Endothelial cell (in vitro differentiated cells): ENCODE measurements at places on chromosomes 11 and 22. TPM values are rescaled to one million over a fixed set of nuclear protein-coding genes. Genes with fewer than 3 reads are reported as not detected.

NAP1L4 gene
- total RNA-seq, result 148 TPM

THAP7 gene
- 13.5 TPM for total RNA-seq

GSTT2 gene
- not detected for total RNA-seq

MMP12 gene
- total RNA-seq, result not detected

ADAMTS15 gene
- total RNA-seq, result 4.9 TPM

POU2AF1 gene
- total RNA-seq, result not detected

ROBO4 gene
- total RNA-seq, result 28.8 TPM
